ENCODE measurements at places on chromosomes 2 and 18.

- no peak for DNase-seq
These were observed 115.5 kb downstream of the HDAC4 start for GRCh38 chr2:239285071-239285931.

GRCh38 chr2:194700726-194701125 lies 956.3 kb upstream of the SLC39A10 start:
- DNase-seq: no peak

- no peak for DNase-seq
These were observed 99.3 kb upstream of the GPR45 start for GRCh38 chr2:105142239-105142638.

DNA sequence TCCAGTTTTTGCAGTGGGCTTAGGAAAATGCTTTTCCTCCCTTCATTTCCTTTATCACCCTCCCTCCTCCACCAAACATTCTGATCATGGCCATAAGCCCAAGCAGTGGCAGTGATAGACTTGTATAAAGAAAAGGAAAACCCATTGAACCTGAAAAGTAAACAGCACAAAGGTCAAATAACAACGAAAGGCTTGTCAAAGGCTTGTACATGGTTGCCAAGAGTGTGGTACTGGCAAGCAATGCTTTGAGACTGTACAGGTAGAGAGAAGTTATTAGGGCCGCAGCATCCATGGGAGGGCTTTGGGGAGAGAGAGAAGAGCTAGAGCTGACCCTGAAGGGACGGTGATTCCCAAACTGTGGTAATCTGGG lies 2.1 kb upstream of the VWA3B start:
- DNase-seq: no peak

- no peak for DNase-seq
These were observed 109.5 kb upstream of the PIK3C3 start for GRCh38 chr18:41845563-41845962.

- no peak for DNase-seq
These were observed 127.4 kb downstream of the LTBP1 start for GRCh38 chr2:33074197-33074596.

DNA sequence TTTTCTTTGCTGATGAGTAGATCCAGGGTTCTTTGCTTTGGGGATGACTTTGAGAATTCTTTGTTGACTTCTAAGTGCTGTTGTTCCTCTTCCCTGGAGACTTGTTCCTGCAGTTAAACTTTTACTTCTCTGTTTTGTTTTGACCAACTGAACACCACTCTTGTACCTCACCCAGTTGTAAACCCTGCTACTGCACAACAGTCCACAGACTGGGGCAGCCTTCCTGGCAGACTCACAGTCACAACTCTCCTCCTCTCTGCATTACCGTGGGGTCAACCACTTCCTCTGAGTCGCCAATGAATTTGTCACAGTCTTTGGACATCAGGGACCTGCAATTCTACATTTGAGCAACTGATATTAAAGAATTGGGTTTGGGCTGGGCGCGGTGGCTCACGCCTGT lies 3.8 kb upstream of the SLC8A1 start:
- no peak for DNase-seq

- DNase-seq: no peak
These were observed 269.8 kb upstream of the ID2 start for GRCh38 chr2:8412082-8412481.

DNA sequence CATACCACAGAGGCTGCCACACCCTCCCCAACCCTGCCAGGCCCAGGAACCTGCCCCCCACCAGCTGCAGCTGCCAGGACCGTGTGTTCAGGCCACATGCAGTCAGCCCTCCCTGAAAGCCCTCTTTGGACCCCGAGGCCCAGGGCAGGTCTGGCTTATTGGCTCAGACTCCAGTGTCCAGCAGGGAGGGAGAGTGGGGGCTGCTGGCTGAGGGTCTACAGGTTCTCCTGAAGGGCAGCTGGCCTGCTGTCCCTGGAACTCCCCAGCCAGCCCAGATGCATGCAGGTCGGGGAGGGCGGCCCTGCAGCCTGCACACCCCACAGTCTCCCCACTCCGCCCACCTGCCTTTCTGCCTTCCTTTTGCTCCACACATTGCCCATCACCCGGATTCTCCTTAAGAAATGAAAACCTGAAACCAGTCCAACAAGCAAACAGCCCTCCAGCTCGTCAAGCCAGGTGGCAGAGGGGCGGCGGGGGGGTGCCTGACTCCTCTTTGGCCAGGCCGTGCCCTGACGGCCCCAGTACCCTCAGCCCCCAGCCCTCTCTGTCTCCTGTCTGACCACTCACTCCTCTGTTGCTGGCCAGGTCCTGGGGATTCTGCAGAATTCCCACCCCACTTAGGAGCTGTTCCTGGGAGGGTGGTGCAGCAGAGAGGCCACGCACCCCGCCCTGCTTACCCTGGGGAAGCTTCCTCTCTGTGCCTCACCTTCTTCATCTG lies 18.0 kb downstream of the GPR35 start:
- DNase-seq: no peak

GRCh38 chr18:63646936-63647335 lies 2.9 kb upstream of the SERPINB4 start:
- no peak for DNase-seq

DNA sequence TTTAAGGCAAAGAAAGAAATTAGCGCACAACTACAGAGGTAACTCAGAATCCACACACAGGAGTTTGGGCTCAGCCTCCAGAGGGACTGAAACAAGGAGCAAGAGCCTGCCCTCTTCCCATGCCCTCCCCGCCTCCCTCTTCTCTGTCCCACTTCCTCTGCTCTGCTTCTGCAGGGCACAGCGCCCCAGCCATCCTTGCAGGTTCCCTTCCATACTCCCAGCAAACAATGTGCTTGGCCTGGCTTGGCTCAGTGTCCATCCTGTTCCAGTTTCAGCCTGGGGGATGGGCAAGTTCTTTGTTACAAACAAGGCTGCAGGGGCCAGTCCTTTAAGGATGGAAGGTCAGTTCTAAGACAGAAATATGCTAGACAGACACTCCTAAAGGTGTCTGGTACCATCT lies 133.5 kb downstream of the CDH20 start:
- DNase-seq: no peak

DNA sequence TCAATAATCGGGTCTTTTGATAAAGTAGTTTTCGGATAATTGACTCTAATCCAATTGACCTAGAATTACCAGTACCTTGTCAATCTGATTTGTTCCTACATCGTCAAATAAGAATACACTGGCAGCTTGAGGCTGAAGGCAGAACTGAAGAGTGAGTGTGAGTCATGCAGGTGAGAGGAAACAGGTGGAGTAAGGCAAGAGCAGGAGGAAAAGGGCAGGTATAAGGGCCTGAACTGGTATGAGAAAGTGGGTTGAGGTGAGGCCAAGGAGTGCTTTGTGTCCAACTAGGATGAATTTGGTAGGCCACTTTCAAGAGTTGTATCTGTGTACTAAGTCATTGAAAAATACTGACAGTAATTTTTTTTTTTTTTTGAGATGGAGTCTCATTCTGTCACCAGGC lies 186.0 kb downstream of the ZNF385B start:
- DNase-seq: no peak

Measured in stimulated activated CD8-positive, alpha-beta memory T cell treated with anti-CD3 and anti-CD28 coated beads, Interleukin-12 subunit alpha, Interleukin-12 subunit beta, amount 100 ng/mL, for 1 hour (primary cell).